T-helper 1 cell (primary cell): ENCODE measurements at places on chromosomes 11 and 22.

GRCh38 chr11:10556590-10556989 is 11.9 kb downstream of the LYVE1 start:
- DNase-seq: no peak

DNA sequence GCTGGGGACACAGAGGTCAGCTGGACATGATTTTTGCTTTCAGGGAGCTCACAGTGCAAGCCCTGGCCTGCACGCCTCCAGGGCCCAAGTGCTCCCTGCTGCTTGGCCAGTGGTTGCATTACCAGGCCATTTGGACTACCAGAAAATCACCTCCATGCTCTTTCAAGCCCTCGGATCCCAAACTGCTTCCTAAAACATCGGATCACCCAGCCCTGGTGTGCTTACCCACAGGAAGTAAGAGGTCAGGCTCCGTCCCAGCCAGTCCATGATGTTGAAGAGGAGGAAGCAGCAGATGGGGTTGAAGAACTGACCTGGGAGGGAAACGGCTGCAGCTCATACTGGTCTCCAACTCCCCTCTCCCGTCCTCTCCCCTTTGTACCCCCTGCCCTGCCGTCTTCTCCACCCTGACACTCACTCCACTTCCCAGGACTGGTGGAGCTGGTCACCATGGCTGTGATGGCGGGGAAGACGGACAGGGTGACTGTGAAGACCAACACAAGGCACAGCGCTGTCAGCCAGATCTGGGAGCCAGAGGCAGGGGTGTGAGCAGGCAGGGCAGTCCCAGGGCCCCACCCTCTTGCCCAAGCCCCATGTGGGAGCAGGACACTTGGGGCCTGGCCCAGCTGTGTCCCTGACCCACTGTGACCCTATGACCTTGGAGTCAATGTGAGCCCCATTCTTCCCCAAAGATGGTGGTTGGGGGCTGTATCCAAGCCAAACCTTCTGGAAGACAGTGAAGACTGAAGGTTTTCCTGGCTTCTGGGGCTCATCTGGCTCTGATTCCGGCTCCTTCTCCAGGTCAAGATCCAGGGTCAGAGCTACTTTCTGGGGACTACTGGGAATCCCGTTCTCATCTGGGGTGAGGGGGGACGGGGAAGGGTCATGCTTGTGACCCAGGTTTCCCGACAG is 5.6 kb downstream of the SLC29A2 start:
- DNase-seq: no peak

GRCh38 chr11:16361108-16361865 is 4.9 kb upstream of the SOX6 start:
- no peak for DNase-seq

GRCh38 chr11:113577356-113578032 is 102.3 kb upstream of the DRD2 start:
- DNase-seq: no peak

GRCh38 chr11:62501432-62501891 is 45.1 kb downstream of the AHNAK start:
- no peak for DNase-seq

GRCh38 chr11:16215352-16215751 is 141.0 kb downstream of the SOX6 start:
- DNase-seq: no peak

GRCh38 chr11:126277780-126278179 is 5.1 kb upstream of the TIRAP start:
- DNase-seq: no peak

DNA sequence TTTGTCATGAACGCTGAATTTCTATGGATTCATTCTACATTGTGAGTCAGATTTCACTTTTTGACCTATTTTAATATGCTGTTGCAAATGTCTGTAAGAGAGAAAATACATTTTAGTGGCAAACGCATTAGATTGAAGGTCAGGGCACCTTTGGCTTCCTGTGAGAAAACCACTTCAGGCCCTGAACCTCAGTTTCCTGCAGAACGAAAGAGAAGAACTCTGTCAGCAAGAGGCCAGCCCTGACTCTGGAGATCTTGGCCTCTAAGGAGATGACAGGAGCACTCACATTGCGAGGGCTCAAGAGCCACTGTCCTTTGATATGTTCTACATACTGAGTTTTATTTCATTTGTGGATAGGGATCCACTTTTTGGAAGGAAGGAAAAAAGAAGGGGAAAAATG is 83.6 kb downstream of the KCNJ1 start:
- no peak for DNase-seq

- no peak for DNase-seq
Observed at GRCh38 chr11:117238221-117238620, 5.8 kb downstream of the RNF214 start.

DNA sequence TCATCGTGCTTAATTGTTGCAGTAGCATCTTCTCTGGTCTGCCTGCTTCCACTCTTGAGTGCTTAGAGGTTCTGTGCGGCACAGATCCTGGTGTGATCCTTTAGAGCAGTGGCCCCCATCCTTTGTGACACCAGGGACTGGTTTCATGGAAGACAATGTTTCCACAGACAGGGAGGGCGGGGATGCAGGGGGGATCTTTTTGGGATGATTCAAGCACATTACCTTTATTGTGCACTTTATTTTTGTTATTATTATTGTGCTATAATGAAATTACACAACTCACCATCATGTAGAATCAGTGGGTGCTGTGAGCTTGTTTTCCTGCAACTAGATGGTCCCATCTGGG is 76.8 kb upstream of the SHANK2 start:
- DNase-seq: no peak

- no peak for DNase-seq
Observed at GRCh38 chr11:114058026-114058706, 1.3 kb upstream of the ZBTB16 start.

DNA sequence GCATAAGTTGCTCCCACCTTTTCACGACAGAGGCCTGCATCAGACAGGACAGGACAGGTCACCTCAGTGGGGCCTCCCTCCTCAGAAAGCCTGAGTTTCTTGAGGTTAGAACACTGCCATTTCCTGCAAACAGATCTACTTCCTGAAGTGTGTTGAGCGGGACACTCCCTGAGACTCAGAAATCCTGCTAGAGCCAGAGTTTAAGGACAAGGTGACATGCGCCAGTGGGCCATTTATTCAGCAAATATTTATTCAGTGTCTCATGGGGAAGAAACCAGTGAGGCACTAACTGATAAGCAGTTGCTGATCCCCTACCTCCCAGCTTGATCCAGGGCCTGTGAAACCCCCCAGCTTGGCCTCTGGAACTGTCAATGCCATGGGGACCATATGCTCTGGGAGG is 454.6 kb downstream of the SOX6 start:
- no peak for DNase-seq

- no peak for DNase-seq
Observed at GRCh38 chr11:112620621-112621394, 340.4 kb upstream of the NCAM1 start.

GRCh38 chr11:129894278-129895125 is 876 bp downstream of the NFRKB start:
- no peak for DNase-seq

GRCh38 chr22:26789951-26790350 is 132.6 kb downstream of the MIAT start:
- no peak for DNase-seq

DNA sequence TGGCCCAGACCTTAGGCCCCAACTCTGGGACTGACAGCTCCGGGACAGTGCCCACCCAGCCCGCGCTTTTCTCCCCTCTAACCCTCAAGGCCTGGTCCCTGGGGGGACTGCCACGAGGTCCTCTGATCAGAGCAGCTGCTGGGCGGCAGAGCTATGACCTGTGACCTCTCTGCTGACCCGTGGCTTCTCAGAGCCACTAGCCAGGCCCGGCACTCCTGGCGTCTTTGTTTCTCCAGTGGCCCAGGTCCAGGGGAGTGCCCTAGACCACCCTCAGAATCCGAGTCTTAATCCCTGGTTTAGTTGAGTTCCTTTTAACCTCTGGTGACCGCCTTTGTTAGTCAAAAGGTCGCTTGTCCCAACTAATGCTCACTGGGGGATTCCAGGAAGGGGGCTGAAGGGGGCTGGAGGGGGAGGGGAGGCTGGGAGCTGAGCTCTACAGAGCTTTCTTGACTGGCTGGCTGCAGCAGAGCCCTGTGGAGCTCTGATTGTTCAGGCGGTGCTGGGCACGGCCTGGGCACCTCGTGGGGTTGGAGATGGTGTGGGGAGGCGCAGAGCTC is 1.2 kb downstream of the FBLN1 start:
- DNase-seq: no peak

- DNase-seq: no peak
Observed at GRCh38 chr11:34028425-34028824, 23.1 kb upstream of the CAPRIN1 start.

DNA sequence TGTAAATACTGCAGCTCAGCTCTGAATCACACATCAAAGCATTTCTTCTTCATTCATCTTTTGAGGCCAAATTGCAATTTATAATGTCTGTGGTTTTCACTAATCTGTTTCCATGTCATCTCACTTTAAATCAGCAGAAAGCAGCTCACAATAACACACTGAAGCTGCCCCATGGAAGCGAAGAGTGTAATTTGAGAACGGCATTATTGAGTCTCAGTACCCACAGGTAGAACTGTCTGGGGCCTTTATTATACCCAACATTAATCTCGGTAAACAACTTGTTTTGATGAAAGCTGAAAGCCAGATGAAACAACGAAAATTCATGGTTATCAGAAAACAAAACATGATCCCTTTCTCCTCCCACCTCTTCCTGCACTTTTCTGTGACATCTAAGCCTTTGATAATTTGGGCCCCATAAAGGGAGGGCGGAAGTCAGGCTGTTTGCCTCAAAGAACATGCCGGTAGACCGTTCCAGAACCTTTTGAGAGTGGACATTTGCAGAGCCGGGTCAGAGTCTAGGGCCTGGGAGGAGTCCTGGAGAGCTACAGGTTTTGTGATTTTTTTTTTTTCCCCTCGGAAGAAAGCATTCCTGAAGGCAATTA is 68.2 kb upstream of the SESN3 start:
- DNase-seq: no peak

DNA sequence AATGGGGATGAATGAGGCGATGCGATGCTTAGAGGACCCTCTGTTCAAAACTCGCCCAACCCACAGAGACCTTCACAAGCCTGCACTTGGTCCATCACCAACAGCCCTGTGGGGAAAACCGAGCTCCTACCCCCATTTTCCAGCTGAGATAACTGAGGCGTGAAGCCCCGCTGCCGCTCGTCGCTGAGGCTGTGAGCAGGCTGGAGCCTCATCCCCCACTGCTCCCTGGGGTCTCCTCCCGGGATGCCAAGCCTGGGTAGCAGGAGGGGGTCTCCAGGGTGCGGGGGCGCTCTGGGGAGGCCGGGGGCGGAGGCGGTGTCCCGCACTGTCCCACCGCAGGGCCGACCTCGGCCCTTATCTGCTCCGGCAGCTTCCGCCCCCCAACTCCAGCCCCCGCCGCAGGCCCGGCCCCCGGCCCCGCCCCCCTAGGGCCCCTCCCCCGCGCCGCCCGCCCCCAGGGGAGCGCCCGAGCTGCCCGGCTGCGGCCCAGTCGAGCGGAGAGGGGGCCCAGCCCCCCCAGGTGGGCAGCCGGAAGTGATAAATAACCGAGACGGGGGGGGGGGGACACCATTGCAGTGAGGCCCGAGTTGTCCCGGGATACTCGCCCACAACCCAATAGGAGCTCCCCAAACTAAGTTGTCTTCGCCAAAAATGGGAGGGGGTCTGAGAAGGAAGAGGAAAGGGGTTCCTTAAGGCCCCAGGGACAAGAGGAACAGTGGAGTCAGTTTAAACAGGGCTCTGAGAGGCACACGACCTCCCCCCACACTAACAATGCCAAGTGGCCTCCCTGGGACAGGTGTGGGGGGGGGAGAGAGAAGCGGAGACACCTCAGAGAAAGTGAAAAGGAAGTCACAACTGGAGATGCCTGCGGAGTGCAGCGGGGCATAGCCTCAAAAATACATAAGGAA is 8.3 kb upstream of the SLC39A13 start:
- DNase-seq: peak; percentile 27

DNA sequence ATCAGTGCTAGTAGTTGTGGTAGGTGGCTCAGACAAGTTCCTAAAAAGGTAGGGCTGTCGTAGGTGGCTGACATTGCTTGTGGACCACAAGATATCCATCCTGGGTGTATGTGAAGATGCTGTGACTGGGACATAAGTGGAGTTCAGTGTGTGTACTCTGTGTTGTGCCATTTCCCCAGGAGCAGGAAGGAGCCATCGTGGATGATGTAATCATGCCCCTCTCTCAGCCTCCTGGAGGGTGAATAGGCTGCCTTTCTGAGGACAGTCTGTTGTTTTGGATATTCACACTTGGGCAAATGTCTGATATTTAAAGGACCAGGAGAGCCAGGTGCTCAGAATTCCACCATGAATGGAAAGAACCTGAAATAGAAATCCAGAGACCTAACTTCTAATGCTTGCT is 2.7 kb downstream of the HEPHL1 start:
- DNase-seq: no peak

GRCh38 chr11:2531277-2531986 is 86.6 kb downstream of the KCNQ1 start:
- peak; percentile 39 for DNase-seq

DNA sequence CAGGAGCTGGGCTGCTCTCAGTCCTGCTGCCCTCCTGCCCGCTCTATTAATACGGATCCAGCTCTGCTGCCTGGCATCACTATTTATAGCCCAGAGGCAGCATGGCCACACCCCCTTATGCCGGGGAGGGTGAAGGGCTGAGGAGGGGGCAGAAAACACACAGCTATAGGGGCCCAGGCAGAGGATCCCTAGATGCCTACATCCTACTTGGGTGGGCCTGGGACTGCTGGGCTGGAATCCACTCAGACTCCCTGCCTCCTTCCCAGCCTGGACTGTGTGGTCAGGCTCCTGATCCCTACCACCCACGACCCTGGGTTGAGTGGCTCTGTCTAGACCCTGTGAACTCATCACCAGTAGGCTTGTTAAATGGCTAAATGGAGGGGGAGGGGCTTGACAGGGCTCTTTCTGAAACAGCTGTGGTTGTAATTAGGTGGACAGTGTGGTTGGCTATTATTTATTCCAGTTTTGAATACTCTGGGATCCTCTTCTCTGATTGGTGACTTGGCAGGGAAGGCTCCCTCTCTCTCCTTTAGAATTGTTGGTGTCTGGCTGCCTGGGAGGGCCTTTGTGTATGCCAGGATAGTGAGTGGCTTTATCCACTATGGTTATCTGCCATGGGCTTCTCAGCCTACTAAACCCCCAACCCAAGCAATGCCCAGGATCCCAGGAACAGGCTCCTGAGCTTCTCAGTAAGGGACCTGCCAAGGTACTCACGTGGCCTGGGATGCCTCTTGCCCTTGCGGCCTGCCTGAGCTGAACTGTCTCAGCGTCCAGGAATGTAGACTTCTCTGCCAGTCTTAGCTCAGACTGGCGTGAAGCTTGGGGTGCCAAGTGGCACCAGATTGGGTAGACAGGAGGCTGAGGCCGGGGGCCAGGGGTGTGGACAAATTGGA is 15.2 kb downstream of the PHLDB1 start:
- no peak for DNase-seq

GRCh38 chr11:120210626-120211521 is at the start of gene OAF:
Gene OAF (plus strand): TSS chr11:120211032. CDS start chr11:120211280, 248 bp downstream.
- no peak for DNase-seq

DNA sequence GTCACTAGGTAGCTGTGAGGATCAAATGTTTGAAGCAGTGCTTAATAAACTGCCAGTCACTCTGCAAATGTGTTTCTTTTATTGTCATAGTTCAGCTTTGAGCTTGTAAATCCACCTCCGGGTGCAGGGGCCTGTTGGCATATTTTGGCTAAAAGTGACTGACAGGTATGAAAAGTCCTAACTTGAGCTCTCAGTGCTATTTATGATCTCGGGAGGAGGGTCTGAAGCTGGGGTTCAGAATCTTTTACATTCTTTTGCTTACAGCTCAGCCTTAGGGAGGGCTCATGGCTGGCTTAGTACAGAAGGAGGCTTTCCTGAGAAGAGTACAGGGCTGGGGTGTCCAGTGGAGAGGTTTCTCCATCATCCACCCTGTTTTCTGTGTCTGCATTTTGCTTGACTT is 1.5 kb downstream of the ASPHD2 start:
- DNase-seq: no peak
